HepG2 (cell line): ENCODE measurements at places on chromosomes 7 and 10.

DNA sequence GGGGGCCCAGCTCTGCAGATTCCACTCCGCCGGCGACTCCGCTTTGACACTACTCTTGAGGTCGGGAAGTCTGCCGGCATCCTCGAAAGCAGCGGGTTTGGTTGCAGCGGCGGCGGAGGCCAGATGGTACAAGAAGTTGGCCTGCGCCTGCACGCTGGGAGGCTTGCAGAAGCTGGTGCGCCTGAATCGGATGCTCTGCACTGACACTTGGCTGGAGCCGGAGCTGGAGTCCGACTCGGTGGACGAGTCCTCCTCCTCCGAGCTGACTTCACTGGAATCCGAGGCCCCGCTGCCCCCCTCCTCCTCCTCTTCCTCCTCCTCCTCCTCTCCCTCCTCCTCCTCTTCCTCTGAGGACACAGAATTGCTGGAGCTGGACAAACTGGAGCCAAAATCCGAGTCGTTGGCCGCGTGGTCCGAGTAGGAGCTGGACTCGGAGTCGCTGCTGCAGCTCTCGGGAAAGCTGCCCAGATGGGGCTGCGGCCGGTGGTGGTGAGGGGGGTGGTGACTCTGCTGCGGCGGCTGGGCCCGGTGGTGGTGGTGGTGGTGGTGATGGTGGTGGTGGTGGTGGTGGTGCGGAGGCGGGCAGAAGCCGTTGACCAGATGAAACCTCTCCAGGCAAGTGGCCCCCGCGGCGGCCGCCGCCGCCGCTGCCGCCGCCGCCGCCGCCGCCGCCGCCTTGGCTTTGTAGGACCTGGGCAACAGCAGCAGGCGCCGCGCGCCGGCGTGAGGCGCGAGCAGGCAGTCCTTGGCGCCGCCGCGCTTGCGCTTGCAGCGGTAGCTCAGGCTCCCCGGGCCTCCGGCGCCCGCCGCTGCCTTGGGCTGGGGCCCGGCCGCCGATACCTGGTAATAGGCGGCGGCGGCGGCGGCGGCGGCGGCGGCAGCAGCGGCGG is 9.0 kb downstream of the SKIDA1 start:
- peak overlapping the region; percentile 77 for H3K4me3 ChIP-seq
- DNase-seq: no peak
- H3K4me1 ChIP-seq: peaks cover 71% of the 10 kb centered on the region
- H3K27me3 ChIP-seq: no peaks in the 10 kb centered on the region
- no peaks in the 10 kb centered on the region for H3K36me3 ChIP-seq

GRCh38 chr7:149109969-149110368 is 16.2 kb downstream of the ZNF425 start:
- no peak overlapping the region for H3K27ac ChIP-seq
- no peaks in the 10 kb centered on the region for H3K27me3 ChIP-seq
- no peak overlapping the region for H3K4me3 ChIP-seq
- H3K36me3 ChIP-seq: no peaks in the 10 kb centered on the region
- DNase-seq: no peak

DNA sequence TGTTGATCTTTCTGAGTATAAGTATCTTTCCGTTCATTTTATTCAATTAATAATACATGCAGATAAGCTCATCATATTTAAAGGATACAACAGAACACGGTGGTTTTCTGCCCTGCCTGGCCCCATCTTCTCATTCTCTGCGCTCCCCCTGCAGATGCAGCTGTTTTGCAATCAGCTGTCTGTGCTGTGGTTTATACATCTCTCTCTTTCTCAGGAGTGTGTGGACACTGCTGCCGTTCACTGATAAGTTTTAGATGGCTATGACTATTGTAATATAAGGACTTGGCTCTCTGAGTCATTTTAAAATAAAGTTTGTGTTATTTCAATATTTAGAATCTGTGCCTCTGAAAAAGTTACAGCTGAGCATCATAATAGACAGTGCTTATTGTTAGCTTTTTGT is 54.5 kb downstream of the CUL1 start:
- no peak for DNase-seq
- no peaks in the 10 kb centered on the region for H3K27me3 ChIP-seq
- H3K4me1 ChIP-seq: no peaks in the 10 kb centered on the region
- no peak overlapping the region for H3K27ac ChIP-seq
- H3K4me3 ChIP-seq: no peak overlapping the region

DNA sequence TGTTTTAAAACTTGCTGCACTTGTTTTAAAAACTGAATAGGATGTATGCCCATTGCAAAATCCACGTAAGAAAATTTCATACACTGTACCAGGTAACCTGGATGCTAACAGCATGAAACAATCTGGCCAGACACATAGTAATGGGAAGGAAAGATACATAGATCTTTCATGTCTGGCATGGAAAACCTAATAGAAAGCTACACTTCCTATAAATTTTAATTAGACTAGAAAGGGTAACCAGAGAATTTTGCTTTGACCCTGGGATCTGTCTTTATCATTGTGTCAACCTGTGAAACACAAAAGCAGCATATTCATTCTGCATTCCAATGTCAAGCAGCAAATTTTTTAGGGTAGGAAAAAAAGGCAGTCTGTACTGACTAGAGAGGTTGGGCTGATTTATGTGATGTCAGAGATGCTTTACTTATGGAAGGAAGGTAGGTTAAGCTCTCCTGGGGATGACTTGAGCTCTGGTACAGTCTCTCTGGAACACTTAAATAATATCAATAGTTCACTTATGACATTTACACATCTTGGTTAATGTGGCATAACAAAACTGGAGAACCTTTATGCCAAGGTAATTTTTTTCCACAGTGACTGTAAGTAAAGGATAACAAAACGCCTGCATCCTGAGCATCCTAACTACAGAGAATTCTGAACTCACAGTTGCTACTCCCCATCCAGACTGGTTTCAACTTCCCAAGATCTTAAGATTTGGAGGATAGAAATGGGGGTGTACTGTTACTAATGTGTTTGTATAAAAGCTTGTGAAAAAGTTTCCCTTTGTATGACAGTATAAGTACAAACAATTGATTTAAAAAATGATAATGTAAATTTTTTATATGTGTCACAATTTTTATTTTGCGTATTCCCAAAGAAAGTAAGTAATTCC is 44.7 kb downstream of the DOCK4 start:
- H3K27me3 ChIP-seq: no peaks in the 10 kb centered on the region
- peak overlapping the region; percentile 36 for H3K27ac ChIP-seq

DNA sequence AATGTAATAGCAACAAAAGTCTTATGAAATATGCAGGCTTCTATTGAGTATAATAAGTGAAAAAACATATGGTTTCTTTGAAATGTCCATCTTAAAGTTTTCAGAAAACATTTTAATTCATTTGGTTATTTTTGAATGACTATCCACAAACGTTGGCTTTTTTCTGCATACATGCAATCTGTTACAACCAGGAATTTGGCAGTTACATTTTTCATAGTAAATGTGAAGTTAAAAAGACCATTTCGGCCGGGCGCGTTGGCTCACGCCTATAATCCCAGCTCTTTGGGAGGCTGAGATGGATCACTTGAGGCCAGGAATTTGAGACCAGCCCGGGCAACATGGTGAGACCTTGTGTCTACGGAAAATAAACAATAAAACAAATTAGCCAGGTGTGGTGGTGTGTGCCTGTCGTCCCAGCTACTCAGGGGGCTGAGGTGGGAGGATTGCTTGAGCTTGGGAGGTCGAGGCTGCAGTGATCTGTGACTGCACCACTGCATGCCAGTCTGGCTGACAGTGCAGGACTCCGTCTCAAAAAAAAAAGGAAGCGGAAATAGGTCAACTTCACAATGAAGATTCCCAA is 73.9 kb upstream of the NMT2 start:
- no peaks in the 10 kb centered on the region for H3K27me3 ChIP-seq
- H3K36me3 ChIP-seq: peaks cover 6% of the 10 kb centered on the region
- H3K4me1 ChIP-seq: no peaks in the 10 kb centered on the region
- DNase-seq: no peak
- H3K27ac ChIP-seq: no peak overlapping the region

- H3K36me3 ChIP-seq: peaks cover 61% of the 10 kb centered on the region
- no peak for DNase-seq
- no peak overlapping the region for H3K27ac ChIP-seq
- H3K4me1 ChIP-seq: peaks cover 5% of the 10 kb centered on the region
- H3K27me3 ChIP-seq: no peaks in the 10 kb centered on the region
- H3K4me3 ChIP-seq: no peak overlapping the region
These were observed 18.8 kb upstream of the SH2D4B start for GRCh38 chr10:80518807-80519360.

DNA sequence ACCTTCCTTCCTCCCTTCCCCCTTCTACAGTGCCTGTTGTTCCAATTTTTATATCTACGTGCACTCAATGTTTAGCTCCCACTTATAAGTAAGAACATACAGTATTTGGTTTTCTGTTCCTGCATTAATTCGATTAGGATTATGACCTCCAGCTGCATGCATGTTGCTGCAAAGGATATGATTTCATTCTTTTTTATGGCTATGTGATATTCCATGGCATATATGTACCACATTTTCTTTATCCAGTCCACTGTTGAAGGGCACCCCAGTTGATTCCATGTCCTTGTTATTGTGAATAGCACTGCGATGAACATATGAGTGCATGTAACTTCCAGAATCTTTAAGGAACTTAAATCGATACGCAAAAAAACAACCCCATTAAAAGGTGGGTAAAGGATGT is 39.9 kb downstream of the BET1 start:
- H3K36me3 ChIP-seq: no peaks in the 10 kb centered on the region
- no peak for DNase-seq
- H3K4me3 ChIP-seq: no peak overlapping the region
- H3K27me3 ChIP-seq: no peaks in the 10 kb centered on the region
- H3K27ac ChIP-seq: no peak overlapping the region

GRCh38 chr10:89534826-89535166 is 598 bp downstream of the SLC16A12 start:
- H3K27me3 ChIP-seq: no peaks in the 10 kb centered on the region; the same call in 1 of the 2 replicates
- H3K4me3 ChIP-seq: no peak overlapping the region
- no peaks in the 10 kb centered on the region for H3K36me3 ChIP-seq
- no peaks in the 10 kb centered on the region for H3K4me1 ChIP-seq

GRCh38 chr10:100970076-100970913 is 991 bp downstream of the SEMA4G start:
- peaks cover 31% of the 10 kb centered on the region for H3K36me3 ChIP-seq
- H3K27me3 ChIP-seq: no peaks in the 10 kb centered on the region; the same call in 2 of the 3 replicates
- peak; percentile 84 for DNase-seq
- peak overlapping the region; percentile 96 for H3K27ac ChIP-seq
- peak overlapping the region; percentile 84 for H3K4me3 ChIP-seq
- peaks cover 88% of the 10 kb centered on the region for H3K4me1 ChIP-seq
